ENCODE measurements at places on chromosomes 3 and 15. TPM values are rescaled to one million over a fixed set of nuclear protein-coding genes. Genes with fewer than 3 reads are reported as not detected.

DNA sequence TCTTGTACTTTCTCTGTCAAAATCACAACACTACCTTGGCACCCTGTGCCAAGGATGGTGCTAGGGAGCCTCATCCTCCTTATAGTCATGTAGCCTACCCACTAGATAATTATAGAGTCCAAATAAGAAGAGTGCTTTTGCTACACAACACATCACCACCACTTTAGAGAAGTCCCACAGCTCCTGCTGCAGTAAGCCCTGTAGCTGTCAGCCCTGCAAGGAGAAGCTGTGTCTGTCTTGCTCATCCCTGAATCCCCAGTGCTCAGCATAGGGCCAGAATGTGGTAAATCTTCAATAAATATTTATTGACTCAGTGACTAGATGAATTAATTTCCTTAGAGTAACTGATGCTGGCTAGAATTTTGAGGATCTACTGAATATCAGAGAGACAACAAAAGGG lies 190.8 kb downstream of the ZNF621 start:
- H3K27ac ChIP-seq, result no peak overlapping the region
- no peak overlapping the region for H3K4me3 ChIP-seq
- DNase-seq, result no peak

DNA sequence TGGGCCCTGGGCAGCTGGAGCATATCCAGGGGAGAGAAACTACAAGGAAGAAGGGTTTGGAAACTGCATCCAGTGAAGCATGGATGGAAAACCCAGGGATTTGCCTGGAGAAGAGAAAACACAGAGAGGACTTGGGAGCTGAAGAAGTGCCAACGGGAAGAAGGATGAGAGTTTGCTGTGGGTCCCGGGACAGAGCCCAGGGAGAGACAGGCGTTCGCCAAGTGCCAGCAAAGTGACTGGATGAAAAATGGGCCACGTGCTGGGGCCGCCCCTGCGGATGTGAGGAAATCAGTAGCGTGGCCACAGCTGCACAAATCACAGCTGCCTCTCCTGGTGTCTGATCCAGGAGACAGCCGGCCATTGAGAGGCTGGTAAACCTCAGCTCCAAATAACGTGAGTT lies 70.4 kb downstream of the HES1 start:
- H3K36me3 ChIP-seq, result no peaks in the 10 kb centered on the region
- peak overlapping the region; percentile 36 for H3K27ac ChIP-seq
- H3K27me3 ChIP-seq, result peaks cover 34% of the 10 kb centered on the region
- DNase-seq, result no peak
- H3K4me3 ChIP-seq, result no peak overlapping the region

- no peak for DNase-seq
- no peaks in the 10 kb centered on the region for H3K36me3 ChIP-seq
- H3K27ac ChIP-seq, result no peak overlapping the region
- H3K4me1 ChIP-seq, result peaks cover 8% of the 10 kb centered on the region
- no peak overlapping the region for H3K4me3 ChIP-seq
- no peaks in the 10 kb centered on the region for H3K27me3 ChIP-seq
Observed at GRCh38 chr15:76978522-76979330, 16.2 kb upstream of the PSTPIP1 start.

DNA sequence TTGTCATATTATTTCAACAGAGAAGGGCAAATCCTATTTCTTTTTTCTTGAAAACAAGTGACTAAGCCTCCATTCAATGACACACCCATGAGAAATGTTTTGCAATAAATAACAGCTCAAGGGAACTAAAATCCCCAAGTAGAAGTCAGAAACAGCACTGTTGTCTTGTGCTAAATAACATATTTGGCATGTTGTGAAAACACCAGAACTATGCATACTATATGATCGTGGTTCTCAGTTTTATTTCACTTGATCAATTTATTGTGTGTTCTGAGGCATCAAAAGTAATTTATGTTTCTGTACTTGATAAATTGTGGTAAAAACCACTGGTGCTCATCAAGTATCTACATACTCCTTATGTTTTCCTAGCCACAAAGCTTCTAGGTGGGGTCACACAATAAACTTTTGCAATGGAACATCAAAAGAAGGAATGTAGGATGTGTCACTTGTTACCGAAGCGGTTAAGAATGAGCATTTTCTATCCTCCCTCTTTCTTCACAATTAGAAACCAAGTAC lies 691.7 kb upstream of the CBLB start:
- H3K4me3 ChIP-seq, result no peak overlapping the region
- no peaks in the 10 kb centered on the region for H3K27me3 ChIP-seq
- no peaks in the 10 kb centered on the region for H3K4me1 ChIP-seq
- H3K27ac ChIP-seq, result no peak overlapping the region
- no peaks in the 10 kb centered on the region for H3K36me3 ChIP-seq

DNA sequence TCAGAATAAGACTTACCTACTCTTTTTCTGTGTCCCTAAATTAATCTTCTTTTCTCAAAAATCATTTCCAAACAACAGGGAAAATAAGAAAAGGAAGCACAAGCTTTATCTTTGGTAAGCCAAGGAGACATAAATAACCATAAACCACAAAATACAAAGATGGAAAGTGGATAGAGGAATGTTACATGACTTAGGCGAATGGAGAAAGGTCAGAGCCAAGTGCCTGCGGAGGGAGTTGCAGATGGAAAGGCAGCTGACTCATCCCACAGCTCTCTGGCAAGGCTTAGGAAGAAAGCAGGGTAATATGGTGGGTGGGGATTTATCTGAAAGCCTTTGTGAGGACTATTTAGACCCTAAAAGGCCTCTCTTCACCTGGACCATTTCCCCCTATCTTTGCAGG lies 72.8 kb downstream of the GALK2 start:
- H3K27me3 ChIP-seq, result no peaks in the 10 kb centered on the region
- H3K4me3 ChIP-seq, result no peak overlapping the region
- DNase-seq, result no peak
- H3K36me3 ChIP-seq, result peaks cover 35% of the 10 kb centered on the region
- no peak overlapping the region for H3K27ac ChIP-seq
- H3K4me1 ChIP-seq, result no peaks in the 10 kb centered on the region

DNA sequence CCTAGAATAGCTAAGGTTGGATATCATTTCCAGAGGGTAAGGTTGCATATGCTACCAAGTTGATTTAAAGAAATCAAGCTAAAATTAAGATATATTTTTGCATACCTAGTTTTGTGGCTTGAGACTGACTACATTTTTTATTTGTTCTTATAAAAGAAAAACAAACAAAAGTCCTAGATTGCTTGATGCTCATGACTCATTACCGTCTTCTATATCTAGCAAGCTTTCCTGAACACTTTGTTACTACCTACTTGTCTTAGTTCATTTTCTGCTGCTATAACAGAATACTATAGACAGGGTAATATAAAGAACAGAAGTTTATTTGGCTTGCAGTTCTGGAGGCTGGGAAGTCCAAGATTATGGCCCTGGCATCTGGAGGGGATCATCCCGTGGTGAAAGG lies 152.1 kb upstream of the THRB start:
- no peak for DNase-seq
- H3K27me3 ChIP-seq, result no peaks in the 10 kb centered on the region
- H3K36me3 ChIP-seq, result no peaks in the 10 kb centered on the region
- no peak overlapping the region for H3K27ac ChIP-seq
- H3K4me3 ChIP-seq, result no peak overlapping the region

GRCh38 chr3:128334086-128334645 lies 132.5 kb downstream of the DNAJB8 start:
- DNase-seq, result no peak
- H3K4me3 ChIP-seq, result no peak overlapping the region
- H3K36me3 ChIP-seq, result peaks cover 5% of the 10 kb centered on the region
- peaks cover 8% of the 10 kb centered on the region for H3K4me1 ChIP-seq

DNA sequence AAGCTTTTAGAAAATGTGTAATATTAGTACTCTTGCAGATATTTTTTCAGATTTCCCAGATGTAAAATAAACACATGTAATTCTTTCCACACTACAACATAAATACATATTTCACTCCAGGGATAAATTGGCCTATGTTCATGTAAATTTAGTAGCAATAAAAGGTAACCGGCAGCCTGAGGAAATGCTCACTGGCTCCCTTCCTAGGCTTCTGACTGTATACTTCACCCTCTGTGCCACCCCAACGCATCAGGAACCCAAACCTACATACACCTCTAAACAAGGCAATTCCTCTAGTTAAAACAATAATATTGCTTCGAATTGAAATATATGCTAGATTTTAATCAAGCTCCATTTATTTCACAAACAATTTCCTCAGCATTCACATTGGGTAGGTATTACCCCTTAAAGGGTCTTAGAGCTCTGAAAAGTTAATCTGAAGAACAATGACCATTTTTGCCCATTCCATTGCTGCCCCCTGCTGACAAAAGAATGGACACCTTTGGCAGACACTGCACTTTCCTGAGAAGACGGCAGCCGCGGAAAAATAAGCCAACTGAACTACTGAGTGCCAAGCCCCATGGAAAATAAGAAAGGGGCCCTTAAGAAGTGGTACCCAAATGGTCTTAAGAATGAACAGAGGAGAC lies 212.5 kb downstream of the OSBPL10 start:
- H3K27me3 ChIP-seq, result no peaks in the 10 kb centered on the region
- peak; percentile 51 for DNase-seq
- no peaks in the 10 kb centered on the region for H3K36me3 ChIP-seq
- no peak overlapping the region for H3K4me3 ChIP-seq
- H3K4me1 ChIP-seq, result peaks cover 2% of the 10 kb centered on the region
- H3K27ac ChIP-seq, result no peak overlapping the region

DNA sequence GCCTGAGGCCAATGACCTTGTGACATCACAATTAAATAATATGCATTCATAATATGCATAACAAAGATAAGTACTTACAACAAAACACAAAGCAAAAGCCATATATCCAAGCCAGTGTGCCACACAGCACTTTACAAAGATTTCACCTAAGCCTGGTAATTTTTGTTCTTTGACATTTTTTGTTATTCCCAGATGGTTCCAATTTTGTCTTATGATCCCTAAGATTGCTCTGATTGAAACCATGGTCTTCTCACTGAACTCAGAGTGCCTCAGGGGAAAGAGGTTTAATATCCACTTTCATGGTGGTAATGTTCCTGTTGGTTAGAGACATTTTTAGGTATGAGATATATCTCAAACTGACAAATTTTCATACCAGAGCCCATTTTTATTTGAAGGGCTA lies 29.1 kb downstream of the RETNLB start:
- no peaks in the 10 kb centered on the region for H3K27me3 ChIP-seq
- no peak overlapping the region for H3K4me3 ChIP-seq
- DNase-seq, result no peak
- H3K27ac ChIP-seq, result no peak overlapping the region
- H3K4me1 ChIP-seq, result no peaks in the 10 kb centered on the region

GRCh38 chr15:71011503-71012155 lies 103.6 kb upstream of the THSD4 start:
- H3K4me3 ChIP-seq, result no peak overlapping the region
- H3K36me3 ChIP-seq, result no peaks in the 10 kb centered on the region
- peaks cover 5% of the 10 kb centered on the region for H3K27me3 ChIP-seq

DNA sequence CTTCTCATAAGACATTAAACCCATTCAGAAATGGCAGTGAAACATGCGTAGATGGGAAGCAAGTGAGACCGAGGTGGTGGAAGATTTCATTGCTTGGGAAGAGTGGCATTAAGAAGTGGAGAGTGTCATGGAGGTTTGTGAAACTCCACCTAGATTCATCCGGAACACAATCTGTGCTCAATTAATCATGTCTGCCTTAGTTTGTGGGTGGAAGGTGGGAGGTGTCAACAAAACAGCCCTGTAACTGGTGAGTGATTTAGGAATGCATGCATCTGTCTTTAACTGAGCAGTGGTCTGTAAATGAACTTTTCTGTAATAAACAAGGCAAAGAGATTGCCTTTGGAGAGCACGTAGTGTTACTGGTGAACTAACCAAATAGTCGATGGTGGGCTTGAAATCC lies 113.7 kb downstream of the WNT5A start:
- H3K27ac ChIP-seq, result no peak overlapping the region
- no peak overlapping the region for H3K4me3 ChIP-seq
- H3K27me3 ChIP-seq, result peaks cover 7% of the 10 kb centered on the region
- no peaks in the 10 kb centered on the region for H3K4me1 ChIP-seq

CHRNA7 gene
- polyA plus RNA-seq, result 0.22 TPM

KBTBD13 gene
- not detected for polyA plus RNA-seq

ZSCAN2 gene
- 5.1 TPM for polyA plus RNA-seq

CCR3 gene
- polyA plus RNA-seq, result not detected

MESP2 gene
- not detected for polyA plus RNA-seq

CFAP92 gene
- polyA plus RNA-seq, result 0.18 TPM

ULK4 gene
- polyA plus RNA-seq, result 10.7 TPM

PLCB2 gene
- 22.2 TPM for polyA plus RNA-seq
